ENCODE measurements at places on chromosomes 6 and 20.

DNA sequence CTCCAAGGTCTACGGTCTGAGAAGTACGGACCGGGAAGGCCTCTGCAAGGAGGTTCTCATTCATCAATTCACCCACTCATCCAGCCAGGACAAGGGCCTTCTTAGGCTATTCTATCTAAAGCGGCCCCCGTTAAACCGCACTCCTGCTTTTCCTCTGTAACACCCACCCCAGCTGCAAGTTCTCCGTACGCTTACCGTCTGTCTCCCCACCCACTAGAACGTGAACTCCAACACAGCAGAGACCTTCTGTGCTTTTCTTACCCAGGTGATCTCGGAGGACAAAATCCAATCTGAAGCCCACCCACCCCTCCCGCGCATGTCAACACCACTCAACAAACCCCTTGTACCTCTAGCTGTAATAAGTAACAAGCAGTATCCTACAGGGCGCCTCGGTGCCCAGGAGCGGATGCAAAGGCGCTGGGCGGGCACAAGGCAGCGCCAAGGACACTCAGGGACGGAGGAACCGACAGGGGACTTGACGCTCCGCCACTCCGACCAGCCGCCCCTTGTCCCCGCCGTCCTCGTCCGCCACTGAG lies 351 bp downstream of the AURKA start:
- DNase-seq: peak; percentile 43

- no peak for DNase-seq
Observed at GRCh38 chr6:155216312-155217046, 47.3 kb upstream of the CLDN20 start.

DNA sequence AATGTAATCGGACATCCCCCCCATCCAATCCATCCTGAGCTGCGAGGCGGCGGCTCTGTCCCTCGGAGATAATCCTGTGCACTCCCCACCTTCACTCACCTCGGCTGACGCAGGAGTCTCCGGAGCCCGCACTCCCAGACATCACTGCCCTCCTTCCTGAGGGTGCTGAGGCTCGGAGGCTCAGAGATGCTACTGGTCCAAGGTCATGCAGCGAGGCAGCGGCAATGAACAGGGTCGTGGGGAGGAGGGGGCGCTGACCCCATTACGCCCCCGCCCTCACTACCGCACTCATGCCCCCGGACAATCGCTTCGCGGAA lies 485 bp downstream of the ADISSP start:
- peak; percentile 50 for DNase-seq

GRCh38 chr6:167479901-167480648 lies 155.2 kb downstream of the TTLL2 start:
- no peak for DNase-seq

- no peak for DNase-seq
Observed at GRCh38 chr6:144263786-144264185, 21.3 kb upstream of the UTRN start.

- DNase-seq: no peak
Observed at GRCh38 chr20:62913043-62913630, 13.2 kb downstream of the DIDO1 start.

DNA sequence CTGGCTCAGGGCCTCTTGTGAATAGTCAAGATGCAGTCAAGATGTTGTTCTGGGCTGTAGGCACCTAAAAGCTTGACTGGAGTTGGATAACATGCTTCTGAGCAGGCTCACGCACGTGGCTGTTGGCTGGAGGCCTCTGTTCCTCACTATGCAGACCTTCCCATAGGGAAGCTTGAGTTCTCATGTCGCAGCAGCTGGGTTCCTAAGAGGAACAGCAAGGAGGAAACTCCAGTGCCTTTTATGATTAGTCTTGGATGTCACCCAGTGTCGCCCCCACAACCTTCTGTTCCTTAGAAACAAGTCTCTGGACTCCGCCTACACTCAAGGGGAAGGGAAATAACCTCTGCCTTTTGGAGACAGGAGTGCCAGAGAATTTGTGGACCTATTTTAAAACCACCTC lies 210.7 kb downstream of the BCAS1 start:
- peak; percentile 39 for DNase-seq

DNA sequence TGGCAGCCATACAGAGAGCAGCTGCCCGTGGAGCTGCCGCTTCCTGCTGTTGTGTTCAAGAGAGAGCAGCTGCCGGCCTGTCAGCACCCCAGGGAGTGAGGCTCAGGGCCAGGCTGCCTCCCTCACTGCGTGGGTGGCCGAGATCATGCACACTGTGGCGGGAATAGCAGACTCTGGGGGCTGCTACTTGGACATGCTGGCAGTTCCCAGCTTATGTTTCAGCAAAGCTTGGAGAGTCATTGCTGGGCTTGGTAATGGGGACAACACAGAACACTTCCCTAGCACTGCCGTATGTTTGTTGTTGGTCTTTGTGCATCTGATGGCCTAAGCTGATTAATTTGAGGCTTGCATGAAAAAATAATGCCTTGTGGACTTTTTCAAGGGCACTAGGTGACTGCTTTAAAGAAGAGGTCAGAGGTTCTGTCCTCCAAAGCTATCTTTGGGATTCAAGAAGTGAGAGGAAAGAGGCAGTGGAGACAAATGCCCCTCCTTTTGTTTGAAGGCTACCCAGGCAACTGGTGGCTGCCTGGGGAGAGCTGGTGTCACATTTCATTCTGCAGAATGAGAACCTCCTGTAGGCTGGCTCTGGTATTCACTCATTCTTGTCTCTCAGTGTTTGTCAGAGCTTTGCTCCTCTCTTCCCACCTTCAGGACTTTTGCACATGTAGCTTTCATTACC lies 18.8 kb downstream of the MRAP2 start:
- DNase-seq: peak; percentile 80

- DNase-seq: no peak
Observed at GRCh38 chr20:25117990-25118389, 36.0 kb upstream of the VSX1 start.

DNA sequence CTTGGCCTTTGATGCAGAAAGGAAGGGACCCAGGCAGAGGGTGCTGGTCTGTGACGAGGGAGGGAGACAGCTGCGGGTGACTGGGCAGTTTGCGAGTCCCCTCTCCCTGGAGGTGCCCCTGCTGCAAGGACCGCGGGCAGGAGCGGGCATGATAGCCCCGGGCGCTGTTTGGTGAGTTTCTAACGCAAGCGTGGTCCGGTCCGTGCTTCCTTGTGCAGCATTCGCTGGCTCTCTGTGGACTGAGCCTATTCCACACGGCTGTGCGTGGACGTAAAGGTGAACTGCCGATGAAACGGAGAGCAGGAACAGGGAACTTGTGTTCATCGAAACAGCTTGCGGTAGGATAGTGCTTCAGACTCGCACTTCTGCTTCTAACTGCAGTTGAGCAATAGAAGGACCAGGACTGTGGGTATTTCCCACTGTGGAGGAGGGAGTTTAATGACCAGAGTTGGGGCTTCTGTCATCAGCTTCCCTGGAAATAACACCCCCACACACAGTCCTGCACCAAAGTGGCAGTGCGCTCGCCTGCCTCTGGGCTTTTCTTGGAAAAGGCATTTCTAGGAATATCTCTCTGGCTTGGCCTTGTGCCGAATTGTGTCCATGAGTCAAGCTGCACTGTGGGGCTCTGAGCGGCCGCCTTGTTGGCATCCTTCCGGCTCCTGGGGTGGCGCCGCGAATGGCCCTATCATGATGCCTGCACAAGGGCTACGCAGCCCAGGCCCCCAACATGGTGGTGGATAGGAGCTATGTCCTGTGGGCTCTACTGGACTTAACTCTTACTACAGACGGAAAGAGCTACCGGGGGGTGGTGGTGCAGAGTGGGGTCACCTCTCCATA lies 48.9 kb downstream of the DUSP22 start:
- DNase-seq: no peak
